ENCODE measurements at places on chromosomes 7 and 10.
A peak's percentile ranks its signal among the peaks of the same experiment; 100 is the strongest.

DNA sequence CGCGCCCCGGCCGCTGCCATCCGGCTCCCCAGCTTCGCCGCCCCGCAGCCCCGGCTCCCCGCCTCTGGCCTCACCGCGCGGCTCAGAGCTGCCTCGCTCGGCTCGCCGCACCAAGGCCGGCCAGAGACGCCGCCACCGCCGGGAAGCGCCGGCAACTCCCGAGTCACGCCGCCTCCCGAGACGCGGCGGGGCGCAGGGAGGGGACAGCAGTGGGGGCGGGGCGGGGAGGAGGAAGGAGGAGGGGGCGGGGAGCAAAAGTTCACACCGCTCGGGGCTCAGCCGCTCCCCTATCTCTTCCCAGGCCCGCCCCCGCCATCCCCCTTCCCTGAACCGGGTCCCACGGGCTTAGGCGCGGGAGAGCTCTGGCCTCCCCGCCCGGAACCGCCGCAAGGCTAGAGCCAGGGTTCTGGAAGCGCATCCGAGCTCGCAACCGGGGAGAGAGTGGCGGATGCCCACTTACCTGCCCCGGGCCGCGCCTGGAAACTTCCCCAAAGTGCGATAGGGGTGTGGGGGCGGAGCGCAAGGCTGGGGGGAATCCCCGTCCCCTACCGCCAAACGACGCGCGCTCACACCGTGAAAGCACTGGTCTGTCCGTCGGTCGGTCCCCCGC is 1.0 kb downstream of the CHST15 start:
- peak; percentile 19 for DNase-seq

- peak; percentile 65 for DNase-seq
Measured at GRCh38 chr10:73968098-73968521, 29.8 kb upstream of the VCL start.

- no peak for DNase-seq
Measured at GRCh38 chr7:113410796-113411195, 292.4 kb upstream of the SMIM30 start.

GRCh38 chr7:18469316-18469715 is 26.2 kb upstream of the HDAC9 start:
- DNase-seq: no peak

- DNase-seq: no peak
Measured at GRCh38 chr10:70260734-70261133, 23.1 kb downstream of the NPFFR1 start.

- DNase-seq: no peak
Measured at GRCh38 chr7:25054819-25055519, 70.1 kb downstream of the CYCS start.

- DNase-seq: no peak
Measured at GRCh38 chr10:80515511-80515910, 22.2 kb upstream of the SH2D4B start.

DNA sequence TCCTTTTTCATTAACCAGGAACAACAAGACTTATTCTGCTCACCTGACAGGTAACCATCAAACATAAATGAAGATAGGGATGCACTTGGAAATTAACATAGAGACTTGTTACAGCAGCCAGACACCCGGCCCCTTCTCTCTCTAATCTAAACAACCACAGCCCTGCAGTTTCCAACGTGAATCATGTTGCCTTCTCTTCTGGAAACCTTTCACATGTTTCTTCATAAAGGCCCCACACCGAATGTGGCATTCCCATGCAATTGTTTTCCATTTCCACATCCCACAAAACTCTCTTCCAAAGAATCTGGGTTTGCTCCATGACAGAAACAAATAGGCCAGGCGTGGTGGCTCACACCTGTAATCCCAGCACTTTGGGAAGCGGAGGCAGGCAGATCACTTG is 15.0 kb upstream of the WDR86 start:
- no peak for DNase-seq

DNA sequence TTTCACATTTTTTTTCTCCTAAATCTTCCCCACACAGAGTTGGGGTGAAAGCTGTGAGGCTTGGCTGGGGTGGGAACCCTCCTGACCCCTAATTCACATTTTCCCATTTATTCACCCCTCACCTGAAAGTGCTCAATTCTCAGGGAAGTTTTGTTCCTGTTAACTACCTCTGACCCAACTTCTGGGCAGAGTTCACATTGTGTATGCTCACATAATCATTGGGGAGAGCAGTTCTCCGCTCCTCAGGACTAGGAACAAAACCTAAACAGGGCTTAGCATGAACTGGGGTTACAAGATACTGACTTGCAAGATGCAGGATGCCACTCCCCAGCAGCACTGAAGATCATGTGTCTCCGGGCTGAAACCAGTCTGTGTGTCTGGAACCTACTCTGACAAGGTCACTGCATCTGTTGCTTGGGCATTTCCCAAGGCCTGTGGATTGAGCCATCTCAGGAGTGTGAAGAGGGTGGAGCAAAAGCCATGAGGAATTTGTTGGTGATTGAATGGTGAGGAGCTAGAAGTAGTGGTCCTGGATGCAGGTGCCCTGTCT is 258.1 kb upstream of the IGFBP3 start:
- no peak for DNase-seq

DNA sequence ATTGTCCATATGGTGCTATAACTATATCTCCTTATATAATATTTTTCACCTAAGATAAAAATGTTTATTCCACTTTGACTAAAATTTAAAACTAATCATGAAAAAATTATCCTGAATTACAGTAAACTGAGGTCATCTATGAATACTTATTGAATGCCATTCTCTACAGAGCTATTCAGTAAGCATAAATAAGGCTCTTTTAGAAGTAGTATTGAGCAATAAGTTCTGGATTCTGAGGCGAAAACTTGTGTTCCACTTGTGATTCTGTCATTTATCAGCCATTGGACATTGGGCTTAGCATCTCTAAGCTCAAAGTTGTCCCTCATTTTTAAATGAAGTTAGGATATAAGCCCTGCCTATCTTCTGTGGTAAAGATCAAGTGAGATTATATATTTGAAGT is 130.8 kb downstream of the WNT2 start:
- DNase-seq: no peak

- no peak for DNase-seq
Measured at GRCh38 chr7:33554046-33554445, 351.3 kb upstream of the BMPER start.

- DNase-seq: peak; percentile 19
Measured at GRCh38 chr10:89837165-89838043, 136.0 kb downstream of the KIF20B start.

GRCh38 chr10:132066812-132067211 is 1.1 kb downstream of the JAKMIP3 start:
- no peak for DNase-seq

DNA sequence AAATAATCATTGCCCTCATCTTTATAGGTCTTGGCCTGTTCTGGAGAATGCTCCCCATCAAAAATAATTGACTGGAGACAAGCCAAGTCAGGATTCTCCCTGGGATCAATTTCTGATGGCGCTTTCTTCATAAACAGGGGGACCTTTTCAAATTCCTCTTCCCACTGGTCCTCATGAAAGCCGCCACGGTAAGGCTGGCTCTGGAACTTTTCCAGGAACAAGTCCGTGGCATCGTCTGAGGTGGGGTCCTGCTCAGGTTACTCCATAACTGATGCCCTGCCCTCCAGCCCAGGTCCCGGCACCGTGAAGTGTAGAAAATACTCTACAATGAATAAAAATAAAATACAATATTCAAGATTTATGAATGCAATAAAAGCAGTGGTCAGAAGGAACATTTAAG is 79.4 kb upstream of the IGFBP3 start:
- no peak for DNase-seq

DNA sequence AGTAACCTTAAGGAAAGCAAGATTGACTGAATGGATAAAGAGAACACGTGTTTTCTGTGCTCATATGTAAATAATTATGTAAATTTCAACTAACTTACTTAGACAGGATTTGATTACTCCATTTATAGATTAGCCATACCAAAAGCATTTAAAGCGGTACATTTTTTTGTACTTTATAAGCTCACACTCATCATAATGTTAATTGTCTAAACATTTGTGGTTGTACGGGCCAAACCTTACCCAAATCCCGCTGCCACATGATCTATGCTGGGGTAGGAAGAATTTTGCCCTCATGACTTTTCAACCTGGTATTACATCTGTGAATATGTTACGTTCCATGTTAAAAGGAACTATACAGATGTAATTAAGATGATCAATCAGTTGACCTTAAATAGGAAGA is 29.1 kb downstream of the MKX start:
- no peak for DNase-seq

DNA sequence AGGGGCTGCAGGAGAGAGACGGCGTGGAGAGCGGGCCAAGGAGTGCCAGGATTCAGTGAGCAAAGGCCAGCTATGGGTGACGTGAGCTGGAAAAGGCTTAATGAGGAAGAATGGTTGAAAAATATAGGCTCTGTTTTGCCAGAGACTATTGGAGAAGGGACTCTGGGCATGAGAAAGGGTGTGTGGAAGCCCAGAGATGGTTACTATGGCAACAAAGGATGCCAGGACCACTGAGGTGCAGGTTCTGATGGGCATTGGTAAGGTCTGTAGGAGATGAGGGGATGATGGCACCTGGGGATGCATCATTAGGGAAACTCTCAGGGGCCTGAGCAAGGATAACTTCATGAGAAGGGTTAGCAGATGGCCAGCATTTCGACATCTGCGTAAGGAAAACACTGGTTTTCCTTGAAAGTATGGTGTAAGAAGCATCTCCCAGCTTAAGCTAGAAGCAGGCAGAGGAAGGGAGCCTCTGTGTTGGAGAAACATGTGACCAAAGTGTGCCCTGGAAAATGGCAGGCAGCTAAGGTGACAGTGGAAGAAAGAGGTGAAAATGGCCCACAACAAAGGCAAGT is 21.6 kb upstream of the FAM180A start:
- no peak for DNase-seq

DNA sequence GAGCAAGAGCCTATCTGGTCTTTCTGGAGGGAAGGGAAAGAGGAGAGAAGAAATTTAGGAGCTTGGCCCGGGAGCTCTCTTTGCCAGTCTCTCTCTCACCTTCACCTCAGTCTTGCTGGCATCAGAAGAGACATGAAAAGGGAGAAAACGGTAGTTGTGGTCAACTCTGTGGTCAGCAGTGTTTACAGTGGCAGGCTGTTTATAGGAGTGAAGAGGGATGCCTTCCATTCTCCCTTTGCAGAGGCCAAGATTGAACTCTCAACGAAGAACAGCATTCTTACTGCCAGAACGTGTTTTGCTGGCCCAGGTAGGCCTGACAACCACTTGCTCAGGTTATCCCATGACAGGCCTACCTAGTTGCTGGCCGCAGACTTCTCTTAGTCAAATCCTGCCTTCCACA is 133.3 kb downstream of the CCDC3 start:
- DNase-seq: no peak

DNA sequence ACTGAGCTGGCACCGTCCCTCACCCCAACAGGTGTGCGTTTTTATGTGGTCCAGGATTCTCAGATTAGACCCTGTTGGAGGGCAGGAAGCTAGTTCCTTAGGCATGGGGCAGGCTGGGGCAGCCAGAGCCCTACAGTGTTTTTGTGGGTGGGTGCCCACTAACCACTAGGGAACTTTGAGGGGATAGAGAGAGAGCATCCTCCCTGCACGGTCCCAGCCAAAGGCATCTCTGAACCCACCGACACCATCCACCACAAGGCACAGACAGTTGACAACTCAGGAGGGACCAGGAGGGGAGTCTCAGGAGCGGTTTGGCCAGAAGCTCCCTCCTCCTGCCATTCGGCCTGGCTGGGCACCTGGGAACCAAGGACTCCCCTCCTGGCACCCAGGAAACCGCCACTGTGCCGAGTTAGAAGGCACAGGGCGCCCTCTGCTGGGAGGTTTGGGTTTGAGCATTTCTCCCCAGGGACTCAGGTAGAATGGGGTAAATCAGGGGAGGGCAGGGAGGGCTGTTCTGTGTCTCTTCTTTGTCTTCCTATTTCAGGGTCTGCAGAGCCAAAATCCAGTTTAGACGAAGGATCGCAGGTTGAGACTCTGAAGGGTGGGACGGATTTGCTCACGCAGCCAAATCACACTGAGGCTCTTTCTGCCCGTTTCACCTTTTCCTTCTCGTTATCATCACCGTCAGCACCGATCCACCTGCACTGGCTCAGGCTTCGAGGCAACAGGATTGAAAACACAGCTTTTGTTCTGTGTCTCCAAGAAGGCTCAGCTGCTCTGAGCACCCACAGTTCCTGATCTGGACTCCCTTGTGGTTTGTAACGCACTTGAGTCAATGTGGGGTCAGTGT is 84.8 kb upstream of the COL13A1 start:
- peak; percentile 68 for DNase-seq

DNA sequence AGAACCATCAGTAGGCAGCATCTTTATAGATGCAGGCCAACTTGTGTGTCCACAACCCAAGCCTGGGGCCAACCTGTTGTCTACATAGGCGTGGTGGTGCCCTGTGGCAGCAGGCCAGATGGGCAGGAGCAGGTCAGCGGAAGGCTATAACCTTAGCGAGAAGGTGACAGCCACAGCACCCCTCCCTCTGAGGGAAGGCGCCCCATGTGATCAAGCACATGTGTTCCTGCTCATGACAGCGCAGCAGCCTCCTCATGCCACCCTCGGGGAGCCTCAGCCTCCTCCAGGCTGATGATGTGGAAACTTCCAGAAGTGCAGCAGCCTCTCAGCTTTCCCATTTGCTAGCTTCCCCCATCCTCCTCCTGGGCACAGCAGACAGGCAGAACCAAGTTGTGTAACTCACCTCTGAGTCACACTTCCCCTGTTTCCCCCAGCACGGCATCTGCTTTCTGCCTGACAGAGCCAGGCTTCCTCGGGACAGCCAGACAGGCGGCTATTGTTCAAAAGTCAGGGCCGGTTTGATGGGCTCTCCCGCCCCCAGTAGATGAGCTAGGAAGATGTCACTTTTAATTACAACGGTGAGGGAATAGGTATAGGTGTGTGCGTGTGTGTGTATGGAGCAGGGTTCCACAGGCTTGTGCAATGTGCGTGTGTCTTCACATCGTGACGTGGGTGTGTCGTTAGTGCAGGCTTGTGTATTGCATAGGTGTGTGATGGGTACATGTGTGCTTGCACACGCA is 312.0 kb upstream of the ZMIZ1 start:
- DNase-seq: peak; percentile 24

GRCh38 chr10:117488004-117488403 is 54.5 kb upstream of the EMX2 start:
- no peak for DNase-seq

DNA sequence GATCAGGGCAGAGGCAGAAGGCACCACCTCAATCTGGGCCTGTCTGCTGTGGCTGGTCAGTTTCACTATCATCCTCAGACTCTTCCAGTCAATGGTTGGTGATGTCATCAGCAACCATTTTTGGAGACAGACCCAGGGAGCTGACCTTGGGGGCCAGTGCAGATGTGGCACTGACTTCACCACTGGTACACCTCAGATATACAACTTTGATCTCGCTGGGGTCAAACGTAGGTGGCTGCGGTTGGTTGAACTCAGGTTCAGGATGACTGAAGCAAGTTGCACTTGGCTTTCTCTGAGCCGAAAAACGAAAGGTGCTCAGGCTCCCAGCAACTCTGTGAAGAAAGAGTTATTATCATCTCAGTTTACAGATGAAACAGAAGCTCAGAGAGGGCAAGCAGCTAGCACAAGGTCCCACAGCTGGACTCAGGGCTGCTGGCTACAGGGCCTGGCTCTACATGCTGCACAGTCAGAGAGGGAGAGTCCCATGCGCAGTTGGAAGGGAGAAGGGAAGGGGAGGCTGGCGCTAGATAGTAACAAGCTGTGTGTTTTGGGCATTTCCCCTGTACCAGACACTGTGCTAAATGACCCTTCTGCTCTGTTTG is 27.2 kb downstream of the ANKRD16 start:
- DNase-seq: no peak

- DNase-seq: no peak
Measured at GRCh38 chr10:129219364-129219763, 247.7 kb upstream of the MGMT start.
